Stimulated activated naive CD8-positive, alpha-beta T cell treated with anti-CD3 and anti-CD28 coated beads, Interleukin-15, amount 100 ng/mL, for 72 hours (primary cell): ENCODE measurements at places on chromosomes 2 and 18.

- no peak for DNase-seq
Observed at GRCh38 chr18:61720496-61720895, 172.3 kb downstream of the RNF152 start.

DNA sequence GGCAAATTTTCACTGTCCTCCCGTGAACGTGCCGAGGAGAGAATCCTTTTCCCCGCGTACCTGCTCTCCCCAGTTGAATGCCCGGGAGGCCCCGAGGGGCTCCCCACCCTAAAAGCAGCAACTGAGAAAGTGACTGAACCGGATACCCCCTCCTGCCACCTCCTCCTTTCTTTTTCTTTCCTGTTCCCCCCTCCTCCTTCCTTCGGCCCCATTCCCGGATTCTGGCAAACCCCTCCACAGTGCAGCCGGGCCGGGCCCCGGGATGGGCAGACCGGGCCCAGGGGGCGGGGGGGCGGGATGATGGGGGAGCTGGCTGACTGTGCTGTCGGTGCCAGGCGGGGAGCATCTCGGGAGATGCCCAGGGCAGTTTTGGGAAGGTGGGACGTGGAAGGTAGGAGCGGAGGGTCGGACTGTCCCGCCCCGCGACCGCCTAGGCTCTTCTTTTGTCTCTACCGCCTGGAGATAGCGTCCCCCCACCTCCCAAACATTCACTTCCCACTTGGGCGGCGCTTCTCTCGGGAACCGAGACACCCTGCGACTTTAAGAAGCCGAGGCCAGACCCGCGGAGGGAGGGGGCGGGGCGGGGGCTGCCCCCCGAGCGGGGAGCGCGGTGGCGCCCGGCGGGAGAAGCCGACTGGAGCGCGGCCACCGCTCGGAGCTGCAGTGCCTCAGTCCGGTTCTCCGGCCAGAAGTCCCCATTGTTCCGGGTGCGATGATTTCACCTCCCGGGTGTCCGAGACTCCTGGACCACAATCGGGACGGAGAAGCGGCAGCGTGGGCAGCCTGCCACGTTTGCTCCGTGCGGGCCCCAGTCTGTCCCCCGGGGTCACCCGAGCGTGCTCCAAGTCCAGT lies 8.2 kb downstream of the DLX2 start:
- no peak for DNase-seq

DNA sequence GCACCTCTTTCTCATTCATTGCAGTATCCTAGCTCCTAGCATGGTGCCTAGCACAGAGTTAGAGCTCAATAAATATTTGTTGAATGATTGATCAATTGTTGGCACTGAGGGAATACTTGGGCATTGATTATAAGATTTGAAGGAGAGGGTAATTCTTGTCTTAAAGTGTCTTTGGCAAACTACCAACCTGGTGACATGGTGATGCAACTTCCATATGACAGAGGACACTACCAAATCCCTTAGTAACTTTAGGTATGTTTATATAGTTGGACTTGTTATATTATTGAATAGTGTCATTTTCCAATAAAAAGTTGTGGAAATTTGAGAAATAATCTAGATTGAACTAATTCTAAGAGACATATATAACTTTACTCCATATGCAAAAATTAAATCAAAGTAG lies 58.6 kb upstream of the CHMP1B start:
- no peak for DNase-seq

DNA sequence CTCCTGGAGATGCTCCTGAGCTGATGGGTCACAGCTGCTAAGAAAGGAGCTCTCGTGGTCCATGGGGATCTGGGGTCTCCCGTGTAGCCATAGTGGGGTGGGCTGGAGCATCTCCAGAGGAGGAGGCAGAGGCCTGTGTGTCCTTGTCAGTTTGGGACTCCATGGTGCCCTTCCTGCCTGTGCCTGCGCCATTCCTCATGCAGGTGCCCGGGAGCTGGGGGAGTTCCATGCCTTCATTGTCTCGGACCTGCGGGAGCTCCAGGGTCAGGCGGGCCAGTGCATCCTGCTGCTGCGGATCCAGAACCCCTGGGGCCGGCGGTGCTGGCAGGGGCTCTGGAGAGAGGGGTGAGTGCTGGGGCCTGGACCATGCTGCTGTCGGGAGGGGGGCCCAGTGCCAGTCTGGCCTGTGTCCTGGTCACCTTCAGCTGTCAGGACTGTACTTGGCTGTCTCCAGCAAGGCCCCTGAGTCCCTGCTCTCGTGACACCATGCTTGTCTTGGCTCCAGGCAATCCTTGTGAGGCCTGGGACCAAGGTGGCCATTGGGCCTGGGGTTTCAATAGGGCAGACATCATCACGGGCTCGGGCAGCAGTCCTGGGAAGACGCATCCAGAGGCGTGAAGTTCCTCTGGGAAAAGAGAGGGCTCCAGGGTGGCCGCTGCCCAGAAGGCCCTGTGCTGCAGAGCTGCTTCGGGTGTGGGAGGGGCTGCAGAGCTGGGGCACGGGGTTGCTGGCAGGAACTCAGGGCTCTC lies 7.3 kb downstream of the CAPN10 start:
- no peak for DNase-seq

DNA sequence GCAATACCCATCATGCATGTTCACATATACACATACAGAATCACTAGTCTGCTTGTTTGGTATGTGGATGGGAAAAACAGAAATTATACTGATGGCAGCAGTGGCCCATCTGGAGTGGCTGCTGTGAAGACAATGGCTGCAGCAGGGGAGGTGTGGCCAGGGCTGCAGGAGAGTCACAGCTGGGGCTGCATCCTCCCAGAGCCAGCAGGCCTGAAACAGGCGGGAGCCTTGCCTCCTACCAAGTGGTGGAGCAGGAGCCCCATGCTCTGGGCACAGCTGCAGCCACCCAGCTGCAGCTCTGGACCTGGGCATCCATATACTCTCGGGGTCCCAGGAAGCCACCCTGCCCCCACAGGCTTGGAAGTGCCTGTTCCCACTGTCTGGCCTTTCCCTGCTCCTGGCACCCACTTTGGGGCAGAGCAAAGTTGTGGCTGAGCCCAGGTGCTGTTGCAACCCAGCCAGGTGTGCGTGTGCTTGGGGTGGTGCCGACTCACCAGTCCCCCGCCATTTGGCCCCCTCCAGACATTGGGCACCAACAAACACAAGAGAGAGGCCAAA lies 136.6 kb downstream of the SPAG16 start:
- no peak for DNase-seq

DNA sequence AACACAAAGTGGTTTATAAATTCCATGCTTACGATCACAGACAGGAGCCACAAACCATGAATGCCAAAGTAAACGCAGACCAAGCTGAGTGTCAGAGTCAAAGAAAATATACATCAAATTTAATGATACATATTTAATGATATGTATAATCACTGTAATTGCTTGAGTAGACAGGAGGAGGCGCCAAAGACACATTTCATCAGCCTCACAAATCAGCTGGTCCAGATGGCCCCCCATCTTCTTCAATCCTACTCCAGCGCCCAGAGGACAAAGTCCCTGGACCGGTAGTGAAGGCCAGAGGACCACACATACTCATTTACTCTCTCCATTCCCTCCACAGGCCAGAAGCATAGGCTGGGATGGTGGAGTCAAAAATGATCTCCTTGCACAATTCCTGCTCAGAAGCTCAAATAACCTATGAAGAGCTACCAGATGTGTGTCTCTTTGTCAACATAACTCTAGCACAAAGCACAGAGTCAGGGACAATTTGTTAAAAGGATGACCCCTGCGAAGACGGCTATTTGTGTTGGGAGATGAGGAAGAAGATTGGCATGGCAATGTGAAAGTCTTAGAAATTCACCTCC lies 149.3 kb upstream of the PGAP1 start:
- DNase-seq = no peak

- peak; percentile 73 for DNase-seq
Observed at GRCh38 chr2:171160119-171160955, at the start of gene TLK1. TLK1 (minus strand) TSS chr2:171160893; CDS start chr2:171160428, 465 bp downstream.

GRCh38 chr2:200393191-200393590 lies 86.7 kb downstream of the SPATS2L start:
- DNase-seq = no peak

GRCh38 chr2:150598383-150598782 lies 110.9 kb upstream of the RND3 start:
- DNase-seq = no peak

DNA sequence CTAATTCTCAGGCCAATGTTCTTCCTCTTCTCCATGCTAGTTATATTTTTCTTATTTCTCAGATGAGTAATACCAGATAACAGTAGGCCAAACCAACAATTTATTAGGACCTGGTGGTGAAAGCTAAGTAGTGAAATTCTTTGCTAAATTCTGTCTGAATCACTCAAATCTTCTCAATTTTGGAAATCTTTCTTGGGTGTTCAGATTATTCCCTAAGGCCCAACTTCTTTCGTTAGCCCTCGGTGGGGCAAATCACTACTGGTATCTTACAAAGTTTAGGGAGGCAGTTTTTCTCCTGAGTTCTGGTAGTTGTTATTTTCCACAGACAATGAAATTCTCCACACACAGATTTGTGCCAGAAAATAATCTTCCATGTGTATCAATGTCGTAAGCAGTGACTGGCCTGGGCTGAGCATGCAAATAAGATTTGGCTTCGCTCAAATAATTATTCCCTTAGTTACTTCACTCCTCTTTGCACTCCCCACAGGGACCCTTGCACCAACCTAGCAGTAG lies 443.5 kb upstream of the SLC14A2 start:
- DNase-seq = no peak

- DNase-seq = no peak
Observed at GRCh38 chr2:129935118-129935517, 44.3 kb upstream of the RAB6C start.

- no peak for DNase-seq
Observed at GRCh38 chr2:154709215-154709614, 10.7 kb downstream of the KCNJ3 start.

DNA sequence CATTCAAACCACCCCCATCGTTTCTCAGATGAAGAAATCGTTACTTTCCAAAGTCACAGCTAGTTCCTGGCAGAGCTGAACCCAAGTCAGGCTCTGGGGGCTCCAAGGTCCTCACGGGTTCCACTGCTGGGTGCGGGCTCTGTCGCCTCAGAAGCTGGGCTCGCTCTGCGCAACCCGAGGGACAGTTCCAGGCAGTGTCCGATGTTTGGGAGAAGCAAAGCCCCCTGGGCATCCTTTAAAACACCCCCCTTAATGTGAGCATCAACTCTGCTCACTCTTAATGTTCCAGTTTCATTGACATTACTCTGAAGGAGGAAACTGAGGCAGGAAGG lies 796 bp downstream of the AOX1 start:
- no peak for DNase-seq

DNA sequence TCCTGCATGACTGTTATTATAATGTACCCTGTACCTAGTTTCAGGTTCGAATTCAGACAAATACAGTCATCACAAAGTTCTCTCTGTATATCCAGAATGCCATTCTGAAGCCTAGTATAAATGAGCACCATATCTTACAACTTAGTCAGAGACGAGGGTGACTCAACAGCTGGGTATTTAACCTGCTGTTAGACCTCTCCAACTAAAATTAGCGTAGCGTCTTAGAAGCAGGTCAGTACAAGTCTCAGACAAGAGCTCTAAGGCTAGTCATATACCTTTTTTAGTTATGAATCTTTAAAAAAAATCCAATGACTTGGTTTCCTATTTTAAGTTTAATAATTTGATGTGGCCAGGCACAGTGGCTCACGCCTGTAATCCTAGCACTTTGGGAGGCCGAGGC lies 74.1 kb downstream of the CABYR start:
- no peak for DNase-seq

DNA sequence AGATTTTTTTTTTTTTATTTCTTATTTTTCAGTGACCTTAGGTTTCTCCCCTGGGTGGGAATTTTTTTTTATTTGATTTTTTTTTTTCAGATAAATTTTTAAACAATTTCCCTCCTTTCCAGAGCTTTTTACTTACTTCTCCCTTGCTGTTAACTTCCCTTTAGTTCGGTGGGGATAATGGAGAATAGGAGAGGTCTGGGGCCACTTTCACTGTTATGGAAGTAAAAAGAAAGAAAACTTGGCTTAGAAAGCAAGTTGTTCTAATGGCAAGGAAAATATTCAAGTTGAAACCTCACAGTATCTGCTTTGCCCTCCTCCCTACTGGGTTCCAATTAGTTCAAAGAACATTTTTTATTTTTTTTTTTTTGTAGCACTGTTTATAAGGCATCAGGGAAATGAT lies 537.1 kb upstream of the NXPH2 start:
- DNase-seq = no peak

- DNase-seq = no peak
Observed at GRCh38 chr2:27729198-27729597, 42.3 kb upstream of the MRPL33 start.

DNA sequence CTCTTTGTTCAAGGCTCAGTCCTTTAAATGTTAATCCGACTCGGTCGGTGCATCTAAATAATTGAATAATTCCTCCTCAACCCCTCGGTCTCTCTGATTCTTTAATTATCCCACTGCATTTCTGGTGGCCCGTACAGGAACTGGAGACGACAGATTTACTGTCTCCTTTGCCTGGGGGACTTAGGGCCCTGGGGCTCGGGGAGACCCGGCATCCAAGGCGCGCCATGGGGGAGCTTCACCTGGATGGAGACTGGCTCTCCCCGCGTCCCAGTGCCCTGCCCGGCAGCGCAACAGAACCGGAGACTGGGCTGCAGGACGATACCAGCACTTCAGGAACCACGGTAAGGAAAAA lies 47.7 kb upstream of the SELENOI start:
- no peak for DNase-seq

- DNase-seq = no peak
Observed at GRCh38 chr18:48153613-48154481, 223.4 kb upstream of the SMAD2 start.

GRCh38 chr2:222900354-222900753 lies 39.5 kb downstream of the ACSL3 start:
- DNase-seq = no peak

DNA sequence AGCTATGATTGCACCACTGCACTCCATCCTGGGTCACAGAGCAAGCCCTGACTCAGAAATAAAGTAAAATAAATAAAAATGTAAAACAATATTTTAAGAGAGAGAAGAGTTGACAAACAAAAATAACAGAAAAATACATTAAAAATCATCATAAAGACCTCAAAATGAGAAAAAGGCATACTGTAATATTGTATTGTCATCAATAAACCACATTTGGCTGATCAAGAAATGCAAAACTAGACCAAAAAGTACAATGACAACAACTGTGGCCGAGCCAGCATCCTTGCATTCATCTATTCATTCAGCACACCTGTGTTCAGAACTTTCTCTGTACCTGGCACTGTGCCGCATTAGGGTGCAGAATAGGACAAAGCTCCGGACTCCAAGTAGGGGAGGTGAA lies 121.8 kb downstream of the ALK start:
- DNase-seq = no peak

- no peak for DNase-seq
Observed at GRCh38 chr18:59140302-59140885, 710 bp downstream of the SEC11C start.

- no peak for DNase-seq
Observed at GRCh38 chr2:127150996-127151395, 44.0 kb upstream of the BIN1 start.
